Activated naive CD4-positive, alpha-beta T cell treated with anti-CD3 and anti-CD28 coated beads, Interleukin-2, amount 50 U/mL, for 16 hours (primary cell): ENCODE measurements at places on chromosomes 3 and 15.

GRCh38 chr3:67578416-67578815 lies 76.0 kb downstream of the SUCLG2 start:
- DNase-seq: no peak

DNA sequence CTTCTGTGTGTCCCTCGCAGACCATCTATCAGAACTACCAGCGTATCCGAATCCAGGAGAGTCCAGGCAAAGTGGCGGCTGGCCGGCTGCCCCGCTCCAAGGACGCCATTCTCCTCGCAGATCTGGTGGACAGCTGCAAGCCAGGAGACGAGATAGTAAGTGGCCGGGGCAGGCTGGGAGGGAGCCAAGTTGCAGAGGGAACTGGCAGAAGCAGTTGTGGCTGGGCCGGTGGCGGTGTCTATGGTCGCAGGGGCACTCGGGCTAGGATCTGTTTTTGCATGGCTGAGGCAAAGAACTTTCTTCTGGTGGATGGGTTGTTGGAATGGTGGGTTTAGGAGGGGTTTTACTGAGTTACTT lies 10.1 kb downstream of the MCM2 start:
- DNase-seq: no peak

DNA sequence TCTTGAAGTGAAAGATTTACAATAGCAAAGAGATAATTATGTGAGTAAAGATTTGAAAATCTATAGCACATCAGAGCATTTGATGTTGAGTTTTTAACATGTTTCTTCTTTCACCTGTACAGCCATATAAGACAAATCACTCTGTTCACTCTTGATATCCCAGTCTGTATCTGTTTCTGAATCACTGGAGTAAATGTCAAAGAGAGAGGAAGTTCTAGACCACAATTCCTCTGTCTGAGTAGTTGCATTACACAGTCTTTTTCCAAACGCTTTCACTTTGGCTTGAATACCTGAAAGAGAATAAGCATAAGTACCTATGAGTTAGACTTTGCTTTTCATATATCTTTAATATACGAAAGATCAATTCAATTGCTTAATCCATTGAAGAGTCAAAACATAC lies 9.9 kb downstream of the THAP10 start:
- DNase-seq: no peak

GRCh38 chr15:100252359-100252758 lies 89.4 kb downstream of the ADAMTS17 start:
- DNase-seq: no peak

DNA sequence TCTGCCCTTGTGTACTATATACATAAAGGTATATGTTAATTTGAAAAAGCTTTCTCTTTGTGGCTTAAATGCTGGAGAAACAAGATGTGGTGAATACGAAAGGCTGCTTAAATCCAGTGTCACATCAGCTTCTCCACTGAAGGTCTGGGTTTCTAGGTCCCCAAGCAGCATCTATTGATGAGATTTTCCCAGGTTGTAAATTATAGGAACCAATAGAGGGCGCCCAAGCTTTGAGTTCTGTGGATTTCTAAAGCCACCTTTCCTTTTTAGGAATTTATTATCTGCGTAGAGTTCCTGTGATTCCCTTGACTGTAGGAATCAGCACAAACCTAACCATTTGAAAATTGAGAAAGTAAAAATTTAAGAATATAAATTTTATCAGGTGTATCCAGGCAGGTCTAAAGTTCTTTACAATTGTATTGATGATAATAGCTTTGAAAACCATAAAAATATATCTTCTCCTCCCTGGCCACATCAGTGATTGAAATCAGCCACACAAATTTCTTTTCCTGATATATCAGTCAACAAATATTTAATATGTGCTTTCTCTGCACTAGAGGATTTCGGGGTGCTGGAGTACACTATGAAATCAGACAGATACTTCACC lies 88.3 kb upstream of the ADAMTSL3 start:
- no peak for DNase-seq

DNA sequence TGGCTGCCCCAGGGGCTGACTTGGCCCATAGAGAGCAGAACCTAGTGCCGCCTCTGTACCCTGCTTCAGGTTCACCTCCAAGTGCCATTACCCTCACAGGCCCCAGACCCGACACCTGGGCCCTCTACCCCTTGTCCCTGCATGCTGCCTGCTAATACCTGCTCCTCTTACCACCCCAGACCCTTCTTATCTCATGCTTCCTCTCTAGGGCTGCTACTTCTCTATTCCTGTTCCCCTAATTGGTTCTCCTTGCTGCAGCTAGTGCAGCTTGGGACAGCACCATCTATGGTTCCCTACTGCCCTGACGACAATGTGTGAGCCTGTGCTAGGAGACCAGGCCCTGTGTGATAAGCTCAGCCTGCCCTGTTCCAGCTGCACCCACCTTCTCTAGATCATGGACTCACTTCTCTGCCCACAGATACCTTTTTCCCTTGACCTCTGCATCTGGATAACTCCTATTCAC lies 15.3 kb downstream of the HDAC11 start:
- DNase-seq: no peak

- DNase-seq: no peak
Observed at GRCh38 chr3:39349080-39349479, 19.6 kb downstream of the CCR8 start.
